Tibial nerve (tissue), 4 donors: ENCODE measurements at places on chromosomes 16 and 17.

DNA sequence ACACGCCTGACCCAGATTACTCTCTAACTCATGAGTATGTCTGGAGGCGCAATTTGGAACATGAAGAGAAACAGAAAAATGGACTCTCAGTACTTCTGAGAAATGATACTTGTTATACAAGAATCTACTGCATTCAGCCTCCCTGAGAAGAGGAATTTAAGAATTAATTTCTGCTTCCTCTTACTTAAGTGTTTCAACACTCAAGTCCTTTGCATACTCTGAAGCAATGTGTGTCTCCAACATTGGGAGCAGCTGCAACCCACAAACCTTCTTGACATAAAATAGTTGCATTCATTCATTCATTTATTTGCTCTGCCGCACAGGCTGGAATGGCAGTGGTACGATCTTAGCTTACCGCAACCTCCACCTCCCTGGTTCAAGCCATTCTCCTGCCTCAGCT lies 199.8 kb downstream of the NPIPA7 start:
- no peak for DNase-seq

DNA sequence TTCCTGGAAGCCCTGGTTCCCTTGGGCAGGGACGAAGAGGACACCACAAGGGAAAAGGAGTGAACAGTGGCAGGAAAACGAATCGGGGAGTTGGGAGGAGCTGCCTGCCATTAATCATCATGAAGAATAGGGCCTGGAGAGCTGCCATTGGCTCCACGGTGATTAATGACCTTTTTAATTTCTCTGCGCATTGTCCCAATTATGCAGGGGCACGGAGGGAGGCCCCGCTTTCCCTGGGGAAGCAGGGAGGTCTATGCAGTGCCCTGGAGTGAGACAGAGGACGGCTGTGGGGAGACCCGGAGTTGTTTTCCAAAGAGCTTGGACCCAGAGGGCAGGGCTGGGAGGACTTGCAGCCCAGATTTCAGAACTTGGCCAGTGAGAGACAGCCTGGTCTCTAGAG lies 338.9 kb upstream of the C16orf82 start:
- DNase-seq = no peak

GRCh38 chr17:74924250-74924948 lies at the start of gene OTOP2:
OTOP2 (plus strand) TSS chr17:74924273; CDS start chr17:74924633, 360 bp downstream.
- peak; percentile 9 for DNase-seq

- no peak for DNase-seq
Observed at GRCh38 chr17:20114466-20114865, 105.3 kb downstream of the SPECC1 start.

DNA sequence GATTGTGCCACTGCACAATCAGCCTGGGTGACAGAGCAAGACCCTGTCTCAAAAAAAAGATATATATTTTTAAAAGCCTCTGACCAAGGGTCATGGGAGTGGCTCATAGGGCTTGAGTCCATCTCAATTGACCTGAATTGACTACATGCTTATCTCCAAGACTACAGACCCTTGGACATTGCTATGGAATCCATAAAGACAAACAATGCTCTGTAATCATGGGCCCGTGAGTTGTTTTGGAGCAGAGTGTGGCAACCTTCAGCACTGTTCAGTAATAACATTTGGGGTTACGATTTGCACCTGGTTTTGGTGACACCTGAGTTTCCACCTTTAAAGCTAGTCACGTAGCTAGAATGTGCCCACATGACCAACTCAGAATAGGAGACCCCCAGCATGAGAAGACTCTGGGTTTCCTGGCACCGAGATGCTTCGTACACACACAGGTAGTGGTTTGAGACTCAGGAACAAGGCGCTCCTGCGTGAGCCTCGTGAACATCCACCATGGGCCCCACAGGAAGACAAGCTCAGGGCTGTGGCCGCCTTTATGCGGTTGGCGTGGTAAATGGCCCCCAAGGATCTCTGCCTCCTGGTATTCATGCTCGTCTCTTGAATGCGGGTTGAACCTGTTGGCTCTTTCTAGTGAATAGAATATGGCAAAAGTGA lies 66.6 kb upstream of the RPH3AL start:
- DNase-seq = no peak

GRCh38 chr16:85373741-85374570 lies 239.2 kb upstream of the GSE1 start:
- DNase-seq = no peak

GRCh38 chr16:68781784-68782183 lies 44.7 kb downstream of the CDH1 start:
- no peak for DNase-seq

DNA sequence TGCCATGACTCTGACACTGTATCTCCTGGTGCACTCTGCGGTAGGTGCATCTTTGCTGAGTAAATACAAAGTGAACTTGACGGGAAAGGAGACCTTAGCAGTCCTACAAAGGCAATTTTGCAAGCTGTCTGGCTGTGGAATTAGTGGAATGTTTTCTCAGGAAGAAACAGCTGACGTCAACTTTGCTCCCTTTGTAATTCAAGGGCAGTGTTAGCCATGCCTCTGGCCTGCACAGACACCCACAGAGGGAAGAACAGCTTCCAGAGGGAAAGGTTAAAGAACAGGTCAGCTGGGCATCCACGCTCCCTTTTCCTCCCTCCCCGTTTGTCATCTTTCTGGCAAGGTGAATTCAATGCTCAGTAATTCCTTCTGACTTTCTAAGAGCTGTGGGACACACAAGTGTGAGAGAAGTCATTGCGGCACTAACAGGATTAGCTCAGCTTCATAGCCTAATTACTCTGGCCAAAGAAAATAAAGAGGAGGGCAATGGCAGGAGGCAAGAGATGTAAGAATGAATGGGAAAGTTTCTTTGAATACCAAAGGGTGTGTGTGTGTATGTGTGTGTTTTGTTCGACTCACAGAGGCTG lies 476.9 kb upstream of the GOT2 start:
- DNase-seq = peak; percentile 41

DNA sequence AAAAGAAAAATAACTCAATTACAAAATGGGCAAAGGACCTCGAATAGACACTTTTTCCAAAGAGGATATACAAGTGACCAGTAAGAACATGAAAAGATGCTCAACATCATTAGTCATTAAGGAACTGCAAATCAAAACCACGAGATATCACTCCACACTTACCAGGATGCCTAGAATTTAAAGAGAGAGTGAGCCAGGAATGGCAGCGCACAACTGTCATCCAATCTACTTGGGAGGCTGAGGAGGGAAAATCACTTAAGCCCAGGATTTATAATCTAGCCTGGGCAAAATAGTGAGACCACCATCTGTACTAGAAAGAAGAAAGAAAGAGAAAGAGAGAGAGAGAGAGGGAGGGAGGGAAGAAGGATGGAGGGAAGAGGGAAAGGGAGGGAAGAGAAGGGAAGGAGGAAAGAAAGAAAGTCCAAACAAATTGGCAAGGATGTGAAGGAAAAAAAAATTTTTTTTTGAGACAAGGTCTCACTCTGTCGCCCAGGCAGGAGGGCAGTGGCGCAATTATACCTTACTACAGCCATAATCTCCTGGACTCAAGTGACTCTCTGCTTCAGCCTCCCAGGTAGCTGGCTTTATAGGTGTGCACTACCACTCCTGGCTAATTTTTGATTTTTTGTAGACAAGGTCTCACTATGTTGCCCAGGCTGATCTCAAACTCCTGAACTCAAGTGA lies 22.6 kb downstream of the TBX2 start:
- DNase-seq = no peak

- no peak for DNase-seq
Observed at GRCh38 chr16:70781800-70782199, 19.2 kb downstream of the VAC14 start.

- DNase-seq = no peak
Observed at GRCh38 chr16:22751104-22751667, 62.8 kb upstream of the HS3ST2 start.

DNA sequence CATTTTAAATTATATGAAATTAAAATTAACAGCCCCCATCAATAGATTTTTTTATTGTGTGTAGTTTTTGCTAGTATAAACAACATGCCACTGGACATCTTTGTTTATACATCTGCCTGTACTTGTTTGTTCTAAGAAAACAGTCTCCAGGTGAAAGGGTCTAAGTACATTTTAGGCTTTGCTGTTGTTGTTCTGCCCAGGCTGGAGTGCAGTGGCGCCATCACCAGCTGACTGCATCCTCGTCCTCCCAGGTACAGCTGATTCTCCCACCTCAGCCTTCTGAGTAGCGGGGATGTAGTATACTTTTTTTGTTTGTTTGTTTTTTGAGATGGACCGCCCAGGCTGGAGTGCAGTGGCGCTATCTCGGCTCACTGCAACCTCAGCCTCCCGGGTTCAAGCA lies 25.5 kb downstream of the C17orf58 start:
- DNase-seq = no peak

GRCh38 chr16:13453938-13454553 lies 465.9 kb upstream of the ERCC4 start:
- no peak for DNase-seq

DNA sequence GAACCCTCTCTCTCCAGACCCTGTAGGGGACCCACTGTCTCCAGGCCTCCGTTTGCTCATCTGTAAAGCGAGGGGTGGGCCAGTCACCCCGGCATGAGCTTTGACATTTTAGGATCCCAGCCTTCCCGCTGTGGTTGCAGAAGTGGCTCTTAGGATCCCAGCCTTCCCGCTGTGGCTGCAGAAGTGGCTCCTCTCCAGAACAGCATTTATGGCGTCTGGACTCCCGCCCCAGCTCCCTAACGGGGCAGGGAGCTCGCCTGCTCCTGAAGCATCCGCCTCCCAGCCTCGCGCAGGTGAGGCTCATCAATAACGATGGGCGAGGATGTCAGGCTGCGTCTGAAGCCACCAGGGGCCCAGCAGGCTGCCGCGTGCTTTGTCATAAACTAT lies 222.3 kb upstream of the TNRC6C start:
- DNase-seq = no peak
